Activated T-cell treated with anti-CD3 and anti-CD28 coated beads, Interleukin-2, amount 50 U/mL, for 72 hours (primary cell): ENCODE measurements at places on chromosomes 2 and 18. TPM values are rescaled to one million over a fixed set of nuclear protein-coding genes. Genes with fewer than 3 reads are reported as not detected.
A peak's percentile ranks its signal among the peaks of the same experiment; 100 is the strongest.

GRCh38 chr2:43269706-43270105, 43.3 kb upstream of the ZFP36L2 start:
- H3K27me3 ChIP-seq = no peaks in the 10 kb centered on the region
- H3K4me3 ChIP-seq = no peak overlapping the region
- peak overlapping the region; percentile 5 for H3K27ac ChIP-seq
- H3K4me1 ChIP-seq = peaks cover 30% of the 10 kb centered on the region
- H3K36me3 ChIP-seq = no peaks in the 10 kb centered on the region
- peak; percentile 23 for DNase-seq

The CD302 gene
- total RNA-seq = 0.72 TPM

GRCh38 chr2:26503231-26503880, 25.4 kb upstream of the OTOF start:
- H3K36me3 ChIP-seq = no peaks in the 10 kb centered on the region
- peak; percentile 92 for DNase-seq
- peaks cover 11% of the 10 kb centered on the region for H3K4me1 ChIP-seq
- peak overlapping the region; percentile 49 for H3K27ac ChIP-seq
- peak overlapping the region; percentile 82 for H3K4me3 ChIP-seq

DNA sequence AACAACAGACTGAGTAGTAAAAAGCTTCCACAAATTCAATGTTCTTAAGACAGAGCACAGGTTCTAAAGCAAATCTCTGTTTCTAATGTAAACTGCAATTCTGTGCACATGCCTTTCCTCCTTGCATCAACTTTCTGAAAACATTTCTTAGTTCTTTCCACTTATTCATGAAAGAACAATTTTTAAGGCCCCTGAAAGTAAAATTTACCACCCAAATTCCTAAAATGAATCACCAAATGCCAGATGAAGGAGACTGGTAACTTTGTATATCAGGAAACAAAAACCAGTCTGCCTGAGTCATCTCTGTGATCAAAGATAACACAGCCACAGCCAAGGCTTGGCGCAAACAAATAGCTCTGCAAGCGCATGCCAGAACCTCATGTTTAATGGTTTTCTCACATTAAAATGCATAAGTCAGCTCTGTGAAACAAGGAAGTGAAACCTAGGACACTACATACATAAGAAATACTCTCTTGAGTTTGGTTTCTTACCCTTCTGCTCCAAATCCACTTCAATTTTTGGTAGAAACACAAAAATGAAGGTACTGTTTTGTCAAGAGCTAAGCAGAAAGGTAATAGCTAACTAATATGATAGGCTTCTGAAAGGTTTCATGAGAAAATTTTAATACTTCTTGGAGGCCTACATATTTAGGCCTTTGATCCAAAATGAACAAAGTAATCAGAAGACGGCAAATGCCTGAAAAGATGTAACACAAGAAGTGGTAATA, 169.4 kb downstream of the THADA start:
- no peaks in the 10 kb centered on the region for H3K27me3 ChIP-seq
- H3K36me3 ChIP-seq = peaks cover 8% of the 10 kb centered on the region
- peak; percentile 84 for DNase-seq
- H3K4me3 ChIP-seq = peak overlapping the region; percentile 46

GRCh38 chr2:223282221-223282620, 230.2 kb downstream of the KCNE4 start:
- H3K4me1 ChIP-seq = no peaks in the 10 kb centered on the region
- no peak overlapping the region for H3K4me3 ChIP-seq
- no peaks in the 10 kb centered on the region for H3K27me3 ChIP-seq
- H3K36me3 ChIP-seq = no peaks in the 10 kb centered on the region

The TFPI gene
- total RNA-seq = 0.19 TPM

GRCh38 chr18:34061226-34061625, 163.5 kb downstream of the NOL4 start:
- H3K36me3 ChIP-seq = peaks cover 4% of the 10 kb centered on the region
- no peak overlapping the region for H3K27ac ChIP-seq
- no peak overlapping the region for H3K4me3 ChIP-seq
- H3K27me3 ChIP-seq = no peaks in the 10 kb centered on the region

DNA sequence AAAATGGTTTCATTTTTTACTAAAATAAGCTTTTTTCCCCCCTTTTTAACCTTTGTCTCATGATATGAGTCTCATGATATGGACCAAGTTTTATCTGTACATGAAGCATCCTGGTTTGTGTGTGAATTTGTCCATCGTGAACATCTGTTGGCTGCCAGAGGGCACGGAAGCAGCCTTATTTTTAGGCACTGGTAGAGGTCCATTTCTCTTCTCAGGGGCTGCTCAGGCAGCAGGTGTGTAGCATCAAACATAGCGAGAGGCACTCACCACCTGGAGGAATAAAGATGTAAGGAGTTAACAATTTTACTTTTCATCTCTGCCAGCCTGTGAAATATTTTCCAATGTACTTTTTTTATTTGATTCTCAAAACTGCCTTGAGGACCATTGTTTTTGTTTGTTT, 134.5 kb downstream of the RHBDD1 start:
- H3K4me3 ChIP-seq = peak overlapping the region; percentile 74
- no peaks in the 10 kb centered on the region for H3K27me3 ChIP-seq
- no peak for DNase-seq
- H3K4me1 ChIP-seq = peaks cover 40% of the 10 kb centered on the region
- H3K27ac ChIP-seq = no peak overlapping the region
- H3K36me3 ChIP-seq = no peaks in the 10 kb centered on the region

DNA sequence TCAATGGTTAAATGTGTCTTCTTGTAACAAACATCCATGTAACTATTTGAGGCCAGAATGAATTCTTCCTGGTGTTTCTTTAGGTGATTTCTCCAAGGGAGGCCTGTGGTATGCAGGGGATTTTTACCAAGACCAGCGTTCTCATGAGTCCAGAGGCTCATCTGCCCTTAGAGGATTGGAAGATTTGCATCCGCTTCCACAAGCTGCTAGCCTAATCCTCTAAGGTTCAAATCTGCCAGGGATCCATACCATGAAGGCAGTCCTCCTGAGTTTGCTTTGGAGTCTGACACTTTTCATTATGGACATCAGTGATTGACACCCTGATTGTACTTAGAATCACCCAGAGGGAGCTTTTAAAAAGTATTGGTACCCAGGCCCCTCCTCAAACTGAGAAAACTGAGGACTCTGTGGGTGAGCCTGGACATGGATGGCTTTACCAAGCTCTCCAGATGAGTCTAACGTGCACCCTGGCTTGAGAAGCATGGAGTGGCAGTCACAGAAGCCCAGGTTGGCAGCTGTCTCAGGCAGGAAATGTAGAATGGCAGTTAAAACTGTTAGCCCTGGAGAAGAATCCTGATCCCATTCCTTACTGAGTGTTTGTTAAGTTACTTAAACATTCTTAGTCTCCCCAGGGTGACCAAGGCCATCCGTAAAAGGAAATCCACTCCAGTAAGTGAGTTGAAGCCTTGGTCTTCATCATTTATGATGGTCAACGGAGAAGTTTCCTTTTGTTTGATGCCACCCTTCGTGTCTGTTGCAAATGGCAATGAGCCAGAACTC, 95.3 kb upstream of the RMDN2 start:
- no peaks in the 10 kb centered on the region for H3K36me3 ChIP-seq
- H3K27me3 ChIP-seq = peaks cover 6% of the 10 kb centered on the region

- no peak overlapping the region for H3K27ac ChIP-seq
- H3K36me3 ChIP-seq = no peaks in the 10 kb centered on the region
- no peak overlapping the region for H3K4me3 ChIP-seq
- no peak for DNase-seq
- peaks cover 28% of the 10 kb centered on the region for H3K27me3 ChIP-seq
- H3K4me1 ChIP-seq = no peaks in the 10 kb centered on the region
These were observed 190.5 kb downstream of the LOXHD1 start for GRCh38 chr18:46466234-46467160.

The WDR43 gene
- 75.0 TPM for total RNA-seq

GRCh38 chr18:63476668-63477067, at the start of gene SERPINB5:
Gene SERPINB5, plus strand, starts transcription at chr18:63476958. Its CDS starts 7,471 bp downstream, at chr18:63484429.
- no peak for DNase-seq
- no peaks in the 10 kb centered on the region for H3K4me1 ChIP-seq
- no peak within 1 kb of the TSS for H3K4me3 ChIP-seq
- H3K27me3 ChIP-seq = peaks cover 32% of the 10 kb centered on the region
- no peak within 1 kb of the TSS for H3K27ac ChIP-seq

GRCh38 chr2:14827226-14828023, 194.9 kb downstream of the LRATD1 start:
- no peak overlapping the region for H3K27ac ChIP-seq
- no peak for DNase-seq
- H3K4me1 ChIP-seq = no peaks in the 10 kb centered on the region
- H3K4me3 ChIP-seq = no peak overlapping the region
- no peaks in the 10 kb centered on the region for H3K27me3 ChIP-seq

DNA sequence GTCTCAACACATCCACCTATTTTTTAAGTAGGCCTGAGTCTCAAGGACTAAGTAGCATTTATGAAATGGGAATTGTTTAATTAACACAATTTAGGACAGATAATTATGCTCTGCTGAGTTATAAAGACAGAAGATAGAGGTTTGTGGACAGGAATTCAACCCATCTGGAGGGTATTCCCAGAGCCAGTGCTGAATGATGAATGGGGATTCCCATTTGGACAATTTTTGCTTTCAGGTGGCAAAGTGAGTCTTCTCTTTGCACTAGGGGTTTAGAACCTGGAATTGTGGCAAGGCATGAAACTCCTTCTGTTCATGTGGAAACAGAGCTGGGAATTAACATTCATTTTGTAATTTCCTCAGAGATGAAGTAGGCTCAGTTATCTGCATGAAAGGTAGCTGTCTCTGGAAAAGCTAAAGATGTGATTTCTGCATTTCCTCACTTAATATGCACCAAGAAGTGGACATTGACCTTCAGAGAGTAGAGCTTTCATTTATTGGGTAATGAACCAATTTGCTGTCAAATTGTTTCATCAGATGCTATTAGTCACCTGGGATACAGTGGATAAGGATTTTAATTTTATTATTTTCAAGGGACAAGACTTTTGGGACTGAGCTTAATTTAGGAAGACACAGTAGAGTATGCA, 212.1 kb upstream of the NRXN1 start:
- no peaks in the 10 kb centered on the region for H3K27me3 ChIP-seq
- no peak for DNase-seq
- H3K27ac ChIP-seq = no peak overlapping the region
- no peaks in the 10 kb centered on the region for H3K4me1 ChIP-seq

DNA sequence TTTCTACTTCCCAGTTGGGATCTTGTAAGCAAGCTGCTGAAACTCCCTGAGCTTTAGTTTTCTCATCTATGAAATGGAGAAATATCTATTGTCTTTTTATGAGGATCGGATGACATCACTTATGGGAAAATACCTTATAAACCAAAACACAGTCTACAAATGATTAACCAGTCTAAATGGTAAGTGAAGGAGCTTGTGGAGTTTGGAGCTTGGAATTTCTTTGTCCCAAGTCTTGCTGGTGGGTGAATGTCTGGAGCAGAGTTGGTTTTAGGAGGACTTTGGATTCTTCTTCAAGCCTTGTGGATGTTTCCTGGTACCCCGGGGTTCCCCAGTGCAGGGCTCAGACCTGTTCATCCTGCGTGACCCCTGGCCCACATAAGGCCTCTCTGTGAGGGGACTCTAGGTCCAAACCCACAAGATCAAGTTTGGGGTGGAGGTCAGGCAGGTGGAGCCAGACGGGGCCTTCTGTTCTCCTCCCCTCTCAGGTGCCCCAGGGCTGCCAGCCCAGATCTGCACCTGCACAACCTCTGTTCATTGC, 43.2 kb downstream of the FOSL2 start:
- no peaks in the 10 kb centered on the region for H3K27me3 ChIP-seq
- DNase-seq = no peak
- H3K27ac ChIP-seq = no peak overlapping the region
- H3K4me1 ChIP-seq = peaks cover 39% of the 10 kb centered on the region
- H3K36me3 ChIP-seq = peaks cover 9% of the 10 kb centered on the region
- H3K4me3 ChIP-seq = no peak overlapping the region

The ACMSD gene
- not detected for total RNA-seq

DNA sequence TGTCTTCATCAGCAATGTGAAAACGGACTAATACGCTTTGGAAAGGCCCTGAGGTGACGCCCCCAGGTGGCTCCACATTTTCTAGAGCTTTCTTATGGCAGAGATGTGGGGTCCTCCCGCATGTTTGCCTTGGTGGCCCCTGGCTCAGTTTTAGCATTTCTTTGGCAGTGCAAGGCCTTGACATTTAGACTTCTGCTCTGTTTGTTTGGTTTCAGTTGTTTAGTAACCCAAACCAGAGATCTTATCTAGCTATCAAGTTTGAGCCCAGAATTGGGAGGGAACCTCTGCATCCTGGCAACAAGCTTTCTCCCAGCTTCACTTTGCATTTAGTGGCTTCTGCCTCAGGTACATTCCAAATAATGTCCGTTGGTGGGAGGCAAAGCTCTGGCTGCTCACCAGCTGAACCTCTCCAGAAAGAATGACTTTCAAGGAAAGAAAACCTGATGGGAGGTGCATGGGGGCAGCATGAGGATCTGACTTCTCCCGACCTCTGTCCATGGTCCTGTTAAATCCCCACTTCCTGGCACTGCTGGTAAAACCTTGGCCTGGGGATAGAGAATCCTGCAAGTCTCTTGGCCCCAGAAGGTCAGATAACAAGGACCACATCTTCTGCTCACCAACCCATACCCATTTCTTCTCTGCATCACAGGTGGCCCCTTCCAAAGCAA, 12.0 kb upstream of the MBP start:
- no peak for DNase-seq
- H3K36me3 ChIP-seq = peaks cover 30% of the 10 kb centered on the region
- no peak overlapping the region for H3K27ac ChIP-seq
- peaks cover 60% of the 10 kb centered on the region for H3K4me1 ChIP-seq
- H3K4me3 ChIP-seq = no peak overlapping the region
- no peaks in the 10 kb centered on the region for H3K27me3 ChIP-seq

The MBD5 gene
- total RNA-seq = 40.9 TPM

The BMP10 gene
- not detected for total RNA-seq

- H3K27me3 ChIP-seq = no peaks in the 10 kb centered on the region
- H3K36me3 ChIP-seq = no peaks in the 10 kb centered on the region
- no peak for DNase-seq
- H3K4me3 ChIP-seq = no peak overlapping the region
- H3K27ac ChIP-seq = no peak overlapping the region
- H3K4me1 ChIP-seq = no peaks in the 10 kb centered on the region
These were observed 156.7 kb downstream of the EVA1A start for GRCh38 chr2:75403991-75404428.

GRCh38 chr18:3748086-3748485, 298.1 kb downstream of the TGIF1 start:
- no peak overlapping the region for H3K4me3 ChIP-seq
- no peaks in the 10 kb centered on the region for H3K4me1 ChIP-seq
- H3K27me3 ChIP-seq = peaks cover 8% of the 10 kb centered on the region
- H3K36me3 ChIP-seq = no peaks in the 10 kb centered on the region

The EIF2AK3 gene
- 21.8 TPM for total RNA-seq

DNA sequence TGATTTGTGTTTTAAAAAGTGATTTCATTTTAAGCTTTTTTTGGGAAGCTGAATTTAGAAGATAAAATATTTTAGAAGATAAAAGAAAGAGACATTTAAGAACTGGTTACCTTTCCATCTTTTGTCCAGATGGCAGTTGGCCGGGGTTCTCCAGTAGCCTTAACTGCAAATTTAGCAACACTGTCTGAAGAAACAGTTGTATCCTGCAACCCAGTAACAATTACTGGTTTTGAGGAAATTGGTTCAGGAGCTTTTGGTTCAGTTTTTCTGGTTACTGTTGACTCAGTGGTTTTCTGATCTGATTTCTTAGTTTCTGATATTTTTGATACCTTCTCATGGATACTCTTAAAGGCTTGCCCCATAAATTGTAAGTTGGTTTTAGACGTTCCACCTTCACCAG, 49.9 kb downstream of the PLEKHA3 start:
- peaks cover 45% of the 10 kb centered on the region for H3K4me1 ChIP-seq
- peak overlapping the region; percentile 48 for H3K4me3 ChIP-seq
- H3K27me3 ChIP-seq = no peaks in the 10 kb centered on the region
- H3K36me3 ChIP-seq = peaks cover 18% of the 10 kb centered on the region

The HOXD11 gene
- not detected for total RNA-seq
